ENCODE measurements at places on chromosomes 5 and 9.
A peak's percentile ranks its signal among the peaks of the same experiment; 100 is the strongest.

DNA sequence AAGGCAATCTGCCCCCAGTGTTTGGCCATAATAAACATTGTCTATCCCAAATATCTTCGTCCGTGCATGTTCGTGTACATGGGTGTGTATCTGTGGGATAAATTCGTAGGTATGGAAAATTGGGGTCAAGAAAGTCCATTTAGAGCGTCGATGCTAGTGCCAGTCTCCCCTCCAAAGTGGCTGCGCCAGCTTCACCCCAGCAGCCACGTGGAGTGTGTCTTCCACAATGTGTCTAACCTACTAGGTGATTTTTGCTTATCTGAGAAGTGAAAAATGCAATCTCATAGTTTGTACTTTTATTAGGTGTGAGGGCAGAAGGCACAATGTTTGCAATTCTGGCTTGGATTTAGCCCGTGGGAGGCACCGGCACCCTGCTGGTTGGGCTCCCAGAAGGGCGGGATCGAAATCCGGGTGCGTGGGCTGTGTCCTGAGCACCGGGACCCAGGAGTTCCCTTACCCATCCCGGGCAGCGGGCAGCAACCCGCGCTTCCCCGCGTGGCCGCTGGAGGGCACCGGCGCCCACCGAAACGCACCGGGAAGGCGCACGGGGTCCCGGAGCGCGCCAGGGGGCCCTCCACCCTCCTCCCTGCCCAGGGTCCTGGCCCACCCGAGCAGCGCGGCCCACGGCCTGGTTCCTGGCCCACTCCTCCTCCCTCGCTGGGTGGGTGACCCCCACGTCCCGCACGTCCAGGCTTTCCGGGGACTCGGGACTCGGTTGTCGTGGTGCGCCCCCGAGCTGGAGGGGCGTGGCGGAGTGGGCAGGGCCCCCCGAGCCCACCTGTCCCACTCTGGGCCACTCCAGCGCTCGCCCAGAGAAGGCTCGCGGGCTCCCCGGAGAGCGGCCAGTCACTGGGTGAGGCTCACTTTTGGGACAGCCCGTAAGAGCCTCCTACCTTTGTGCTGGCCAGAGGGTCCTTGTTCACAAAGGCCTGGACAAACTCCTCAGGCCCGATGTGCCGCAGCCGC lies 55.4 kb upstream of the RNF130 start:
- DNase-seq: peak; percentile 18

- DNase-seq: no peak
Measured at GRCh38 chr5:158070859-158071258, 211.9 kb upstream of the CLINT1 start.

GRCh38 chr9:101513351-101513750 lies 20.3 kb upstream of the RNF20 start:
- DNase-seq: no peak

- DNase-seq: no peak
Measured at GRCh38 chr5:179217956-179218942, 127.0 kb downstream of the ADAMTS2 start.

- DNase-seq: no peak
Measured at GRCh38 chr5:123448743-123449142, 25.5 kb upstream of the CEP120 start.

GRCh38 chr9:135130207-135130976 lies 42.9 kb downstream of the OLFM1 start:
- peak; percentile 20 for DNase-seq

GRCh38 chr5:14261856-14262611 lies 118.9 kb downstream of the TRIO start:
- DNase-seq: no peak

GRCh38 chr5:64619609-64620008 lies 70.7 kb upstream of the SHISAL2B start:
- DNase-seq: no peak

- no peak for DNase-seq
Measured at GRCh38 chr9:112175796-112176315, 759 bp upstream of the SUSD1 start.

GRCh38 chr5:129499208-129499852 lies 39.2 kb downstream of the ADAMTS19 start:
- DNase-seq: no peak

- DNase-seq: no peak
Measured at GRCh38 chr5:37770786-37771185, 69.1 kb downstream of the GDNF start.

GRCh38 chr5:33032271-33033070 lies 321.4 kb downstream of the NPR3 start:
- no peak for DNase-seq

- DNase-seq: no peak
Measured at GRCh38 chr9:75105841-75106240, 17.5 kb downstream of the OSTF1 start.

DNA sequence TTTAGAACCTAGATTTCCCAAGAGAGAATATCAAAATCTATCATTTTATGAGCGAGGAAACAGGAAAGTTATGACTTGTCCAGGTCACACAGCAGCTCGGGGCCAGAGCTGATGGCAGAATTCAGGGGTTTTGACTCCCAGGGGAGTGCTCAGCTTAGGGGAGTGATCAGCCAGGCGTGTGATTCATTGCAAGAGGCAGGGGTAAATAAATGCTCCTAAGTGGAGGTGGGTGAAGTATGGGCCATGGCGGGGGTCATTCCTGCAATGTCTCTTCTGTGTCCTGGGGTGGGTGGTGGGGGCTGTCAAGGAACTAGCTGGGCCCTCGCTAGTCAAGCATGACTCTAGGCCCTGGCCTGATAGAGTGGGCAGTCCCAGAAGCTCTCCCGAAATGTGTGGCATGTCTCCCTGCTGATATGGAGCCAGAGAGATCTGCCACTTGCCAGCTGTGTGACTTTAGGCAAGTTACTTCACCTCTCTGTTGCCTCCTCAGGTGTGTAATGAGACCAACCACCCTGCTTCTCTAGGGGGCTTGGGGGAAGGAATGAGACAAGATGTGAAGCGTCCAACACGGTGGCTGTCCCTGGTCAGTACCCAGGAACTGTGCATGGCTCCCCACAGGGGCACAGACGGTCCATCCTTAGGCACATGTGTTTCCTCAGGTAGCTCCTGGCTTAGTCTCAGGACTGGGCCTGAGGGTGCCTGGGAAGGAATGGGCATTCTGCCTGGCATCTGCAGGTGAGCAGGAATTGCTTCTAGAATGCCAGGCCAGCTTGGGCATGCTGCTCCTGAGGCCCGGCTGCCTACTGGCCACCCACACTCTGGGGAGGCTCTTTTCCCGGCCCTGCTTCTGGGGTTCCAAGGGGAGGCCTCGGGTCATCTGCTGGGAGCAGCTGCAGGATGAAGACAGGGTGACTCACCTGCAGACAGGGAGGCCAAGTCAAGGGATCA lies 36.5 kb upstream of the SH3PXD2B start:
- DNase-seq: no peak

GRCh38 chr5:96933764-96934707 lies 1.8 kb upstream of the LNPEP start:
- no peak for DNase-seq

- no peak for DNase-seq
Measured at GRCh38 chr9:77307166-77307565, 129.8 kb downstream of the VPS13A start.

DNA sequence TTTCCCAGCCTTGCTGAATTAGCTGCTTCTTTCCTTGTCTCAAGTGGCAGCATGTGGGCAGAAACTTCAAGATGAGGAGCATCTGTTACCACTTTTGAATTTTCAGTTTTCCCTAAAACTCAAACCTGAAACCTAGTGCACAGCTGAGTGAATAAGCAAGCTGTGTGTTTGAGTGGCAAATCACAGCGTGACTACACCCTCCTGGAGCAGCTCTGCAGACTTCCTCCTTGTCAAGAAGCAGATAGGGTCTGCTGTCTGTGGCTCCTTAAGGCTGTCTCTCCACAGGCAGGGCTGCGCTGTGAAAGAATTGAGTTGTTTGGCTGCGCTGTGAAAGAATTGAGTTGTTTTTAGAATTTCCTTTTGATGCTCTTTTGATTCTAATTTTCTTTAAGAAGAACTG lies 179.7 kb upstream of the HAPLN1 start:
- no peak for DNase-seq

DNA sequence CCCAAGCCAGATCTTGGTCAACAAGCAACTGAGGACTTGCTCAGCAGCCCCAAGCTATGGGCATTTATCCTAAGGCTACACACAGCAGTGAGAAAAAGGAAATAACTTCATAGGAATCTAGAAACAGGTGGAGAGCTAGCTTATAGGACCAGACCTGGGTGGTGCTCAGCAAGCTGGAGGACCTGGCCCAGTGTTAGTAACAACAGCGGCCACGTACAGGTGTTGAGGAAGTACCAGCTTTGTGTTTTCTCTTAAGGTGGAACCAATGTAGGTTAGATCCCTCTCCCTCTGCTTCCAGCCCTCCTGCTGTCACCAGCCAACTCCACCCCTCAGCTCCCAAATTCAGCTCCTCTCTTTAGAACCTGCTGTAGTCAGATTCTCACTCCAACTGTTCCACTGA lies 43.4 kb downstream of the IRF1 start:
- no peak for DNase-seq

DNA sequence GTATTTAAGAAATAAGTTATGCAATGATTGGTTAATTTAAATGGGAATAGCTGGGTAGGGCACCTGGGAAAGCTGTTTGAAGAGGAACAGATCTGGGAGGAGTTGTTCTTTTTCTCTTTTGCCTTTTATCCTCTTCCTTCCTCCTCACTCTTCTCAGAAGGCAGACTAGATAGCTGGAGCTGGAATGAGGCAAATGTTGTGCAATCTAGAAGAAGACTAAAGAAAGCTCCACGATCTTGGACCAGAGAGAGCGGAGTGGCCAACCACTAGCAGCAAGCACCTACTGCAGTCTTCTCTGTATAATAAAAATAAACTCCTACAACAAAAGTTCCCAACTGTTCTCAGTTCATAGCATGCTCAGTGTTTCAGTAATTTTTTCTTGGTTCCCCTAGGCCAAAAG lies 19.3 kb downstream of the GLIS3 start:
- DNase-seq: no peak

Data from stimulated activated CD4-positive, alpha-beta T cell treated with anti-CD3 and anti-CD28 coated beads, Interleukin-4, amount 100 ng/mL, for 24 hours (primary cell).